ENCODE measurements at places on chromosomes 7 and 10.

- DNase-seq, result no peak
Measured at GRCh38 chr7:122790591-122790990, 87.9 kb upstream of the RNF148 start.

- DNase-seq, result peak; percentile 43
Measured at GRCh38 chr10:49369216-49370162, 26.4 kb downstream of the DRGX start.

DNA sequence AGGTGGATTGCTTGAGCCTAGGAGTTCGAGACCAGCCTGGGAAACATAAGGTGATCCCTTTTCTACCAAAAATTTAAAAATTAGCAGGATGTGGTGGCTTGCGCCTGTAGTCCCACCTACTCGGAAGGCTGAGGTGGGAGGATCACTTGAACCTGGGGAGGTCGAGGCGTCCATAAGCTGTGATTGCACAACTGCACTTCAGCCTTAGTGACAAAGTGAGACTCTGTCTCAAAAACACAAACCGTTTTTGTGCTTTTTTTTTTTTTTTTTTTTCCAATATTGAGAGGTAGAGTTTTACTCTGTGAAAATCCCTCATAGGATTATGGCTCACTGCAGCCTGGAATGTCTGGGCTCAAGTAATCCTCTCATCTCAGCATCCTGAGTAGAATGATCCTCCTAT, 14.1 kb downstream of the CCAR1 start:
- no peak for DNase-seq

DNA sequence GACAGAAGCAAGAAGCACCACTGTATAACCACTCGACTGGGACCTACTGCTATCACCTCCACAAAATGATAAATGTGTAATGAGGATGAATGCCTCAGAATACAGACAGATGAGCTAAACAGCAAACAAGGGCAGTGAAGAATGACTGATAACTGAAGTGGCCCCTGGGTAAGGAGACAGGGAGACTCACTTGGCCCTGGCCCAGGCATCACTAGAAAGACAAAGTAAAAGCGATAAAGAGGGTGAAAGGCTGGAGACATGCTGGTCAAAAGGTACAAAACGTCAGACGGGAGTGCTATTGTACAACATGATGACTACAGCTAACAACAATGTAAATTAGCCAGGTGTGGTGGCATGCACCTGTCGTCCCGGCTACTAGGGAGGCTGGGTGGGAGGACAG, 27.8 kb upstream of the APBB1IP start:
- no peak for DNase-seq

DNA sequence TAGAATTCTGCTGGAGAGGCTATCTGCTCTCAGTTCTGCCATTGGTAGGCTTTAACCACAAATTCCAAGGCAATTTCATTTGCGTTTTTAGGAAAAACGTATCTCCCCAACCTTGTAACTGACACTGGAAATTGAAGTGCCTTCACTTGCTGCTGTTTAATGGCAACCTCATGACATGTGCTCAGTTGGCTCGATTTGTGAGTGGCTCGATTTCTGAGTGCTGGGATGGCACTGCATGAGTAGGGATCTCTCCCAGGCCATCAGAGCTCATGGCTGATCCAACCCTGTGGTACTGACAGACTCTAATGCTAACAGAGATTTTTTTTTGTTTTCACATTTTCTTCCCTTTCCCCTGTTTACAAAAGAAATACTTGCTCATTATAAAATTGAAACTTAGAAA, 56.0 kb downstream of the SUFU start:
- DNase-seq, result no peak

GRCh38 chr7:111089822-111090426, 1.0 kb upstream of the LRRN3 start:
- DNase-seq, result peak; percentile 68

DNA sequence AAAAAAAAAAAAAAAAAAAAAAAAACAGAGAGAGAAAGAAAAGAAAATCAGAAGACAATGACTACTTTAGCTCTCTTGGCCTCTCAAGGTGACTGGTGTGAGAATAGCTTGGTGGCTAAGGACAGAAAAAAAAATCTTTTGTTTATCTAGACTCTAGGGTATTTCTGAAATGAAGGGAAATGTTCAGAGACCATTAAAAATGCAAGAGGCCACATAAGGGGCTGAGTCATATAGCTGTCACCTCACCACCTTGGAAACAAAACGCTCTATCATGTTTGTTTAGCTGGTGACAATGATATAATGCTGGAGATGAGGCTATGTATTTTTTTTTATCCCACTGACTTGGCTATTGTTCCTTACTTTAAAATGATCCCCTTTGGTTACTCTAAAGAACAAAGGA, 287.0 kb upstream of the CDC14C start:
- DNase-seq, result peak; percentile 21

DNA sequence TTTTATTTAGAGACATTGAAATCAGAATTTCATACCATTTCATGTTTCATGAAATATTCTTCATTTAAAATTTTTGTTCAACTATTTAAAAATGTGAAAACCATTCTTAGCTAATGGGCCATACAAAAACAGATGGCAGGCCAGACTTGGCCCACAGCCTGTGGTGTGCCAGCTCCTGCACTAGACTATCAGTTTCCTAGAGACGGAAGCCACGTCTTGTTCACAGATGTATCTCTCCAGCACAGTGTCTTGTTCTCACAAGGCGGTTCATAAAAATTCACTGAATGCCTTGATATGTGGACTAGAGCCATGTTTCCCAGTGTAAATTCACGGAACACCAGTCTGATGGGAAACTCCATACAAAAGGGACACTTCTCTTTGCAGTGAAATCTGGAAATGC, 216.0 kb downstream of the KCNMA1 start:
- DNase-seq, result no peak

DNA sequence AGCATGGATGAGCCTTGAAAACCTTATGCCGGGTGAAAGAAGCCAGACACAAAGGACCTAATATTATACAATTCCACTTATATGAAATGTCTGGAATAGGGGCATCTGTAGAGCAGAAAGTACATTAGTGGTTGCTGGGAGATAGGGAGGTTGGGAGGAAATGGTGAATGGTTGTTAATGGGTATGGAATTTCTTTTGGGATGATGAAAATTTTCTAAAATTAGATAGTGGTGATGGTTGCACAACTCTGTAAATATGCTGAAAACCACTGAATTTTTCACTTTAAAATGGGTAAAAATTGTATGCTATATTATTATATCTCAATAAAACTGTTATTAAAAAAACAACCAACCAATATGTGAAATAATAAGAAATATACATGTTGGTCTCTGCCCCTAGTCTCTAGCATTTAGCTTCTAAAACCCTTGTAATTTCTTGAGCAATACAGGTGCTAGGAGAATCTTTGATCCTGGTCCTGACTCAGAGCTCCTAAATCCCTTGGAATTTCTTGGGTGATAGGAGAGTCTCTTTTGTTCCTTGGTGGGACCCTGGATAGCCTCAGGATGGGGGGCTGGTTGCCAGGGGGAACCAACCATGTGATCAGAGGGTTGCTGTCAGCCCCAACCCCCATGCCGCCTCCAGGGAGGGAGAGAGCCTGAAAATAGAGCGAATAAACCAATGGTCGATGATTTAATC, 64.0 kb downstream of the TACR2 start:
- no peak for DNase-seq

GRCh38 chr7:30859940-30860496, 51.6 kb upstream of the AQP1 start:
- no peak for DNase-seq

- DNase-seq, result peak; percentile 53
Measured at GRCh38 chr7:23207021-23207420, 25.2 kb downstream of the NUP42 start.

- no peak for DNase-seq
Measured at GRCh38 chr7:34025600-34025999, 120.3 kb downstream of the BMPER start.

DNA sequence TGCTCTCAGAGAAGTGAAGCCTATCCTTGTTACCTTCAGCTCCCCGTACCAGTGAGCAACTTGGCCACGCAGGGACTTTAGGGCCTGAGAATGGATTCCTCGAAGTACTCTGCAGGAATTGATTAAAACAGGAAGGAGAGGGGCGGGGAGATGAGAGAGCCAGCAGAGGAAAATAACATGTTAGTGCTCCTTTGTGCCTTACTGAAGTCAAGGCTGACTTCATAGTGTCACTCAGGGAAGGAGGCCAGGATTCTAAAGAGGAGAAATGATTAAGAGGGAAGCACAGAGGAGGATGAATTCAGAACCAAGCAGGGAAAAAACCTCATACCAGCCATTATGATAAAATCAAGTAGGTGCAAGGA, 195.6 kb upstream of the RHOBTB1 start:
- no peak for DNase-seq

DNA sequence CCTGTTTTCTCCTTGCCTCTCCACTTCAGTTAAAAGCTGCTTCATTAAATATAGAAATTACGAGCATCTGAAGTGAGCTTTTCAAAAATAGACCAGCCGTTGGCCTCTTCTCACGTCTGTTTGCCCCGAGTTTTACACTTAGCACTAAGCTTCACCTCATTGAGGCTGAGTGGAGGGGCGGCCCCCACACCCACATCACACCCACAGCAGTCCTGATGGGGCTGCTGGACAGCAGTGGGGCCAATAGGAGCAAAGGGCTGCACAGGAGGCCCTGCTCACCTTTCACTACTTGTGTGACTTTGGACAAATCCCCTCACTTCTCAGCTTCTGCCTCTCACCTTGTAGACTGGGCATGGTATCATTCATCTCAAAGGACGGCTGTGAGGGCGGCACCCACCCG, 677.8 kb downstream of the SDK1 start:
- DNase-seq, result no peak

GRCh38 chr10:128579280-128579865, 453.1 kb upstream of the MKI67 start:
- DNase-seq, result no peak

DNA sequence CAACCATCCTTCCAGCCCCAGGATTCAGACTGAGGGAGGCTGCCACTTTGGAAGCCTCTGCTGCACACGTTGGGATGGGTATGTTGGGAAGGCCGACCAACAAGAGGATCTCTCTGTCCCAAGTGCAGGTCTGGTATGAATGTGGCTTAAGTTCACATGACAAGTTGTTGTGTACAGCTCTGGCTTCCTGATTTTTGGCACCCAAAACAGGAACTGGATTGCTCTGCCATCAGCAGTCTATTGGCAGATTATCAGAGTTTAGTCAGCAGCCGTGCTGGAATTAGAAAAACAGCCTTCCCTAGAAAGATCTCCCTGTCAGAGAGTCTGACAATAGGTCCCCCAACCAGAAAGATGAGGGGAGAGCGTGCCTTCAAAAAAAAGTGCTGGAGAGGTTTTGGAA, 66.9 kb downstream of the GOLGA7B start:
- DNase-seq, result peak; percentile 37

DNA sequence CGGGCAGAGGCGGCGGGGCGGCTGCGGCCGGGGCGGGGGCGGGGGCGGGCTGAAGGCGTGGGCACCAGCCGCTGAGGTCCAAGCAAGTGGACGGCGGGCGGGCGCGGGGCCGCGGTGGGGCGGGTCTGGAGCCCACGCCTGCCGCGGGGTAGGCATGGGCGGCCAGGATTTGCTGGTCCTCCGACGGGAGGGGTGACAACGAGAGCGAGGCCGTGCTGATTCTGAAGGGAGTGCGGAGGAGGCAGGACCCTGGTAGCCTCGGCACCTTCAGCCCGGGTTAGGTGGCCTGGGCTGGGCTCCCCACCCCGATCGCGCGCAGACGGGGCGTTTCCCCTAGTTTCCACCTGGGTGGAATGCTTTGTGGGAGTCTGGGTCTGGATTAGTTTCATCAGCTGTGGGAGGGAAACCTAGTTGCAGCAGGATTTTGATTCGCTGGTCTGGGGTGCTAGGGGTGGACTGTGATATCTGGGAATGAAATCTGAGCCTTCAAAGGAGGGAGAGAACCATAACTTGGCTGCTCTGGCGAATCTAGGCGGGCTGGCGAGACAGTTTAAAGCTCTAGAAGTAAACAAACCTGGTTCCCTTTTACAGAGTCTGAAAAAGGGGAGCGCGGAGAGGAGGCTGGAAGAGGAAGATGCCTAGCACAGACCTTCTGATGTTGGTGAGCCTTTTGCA, 609 bp downstream of the SGPL1 start:
- peak; percentile 56 for DNase-seq

DNA sequence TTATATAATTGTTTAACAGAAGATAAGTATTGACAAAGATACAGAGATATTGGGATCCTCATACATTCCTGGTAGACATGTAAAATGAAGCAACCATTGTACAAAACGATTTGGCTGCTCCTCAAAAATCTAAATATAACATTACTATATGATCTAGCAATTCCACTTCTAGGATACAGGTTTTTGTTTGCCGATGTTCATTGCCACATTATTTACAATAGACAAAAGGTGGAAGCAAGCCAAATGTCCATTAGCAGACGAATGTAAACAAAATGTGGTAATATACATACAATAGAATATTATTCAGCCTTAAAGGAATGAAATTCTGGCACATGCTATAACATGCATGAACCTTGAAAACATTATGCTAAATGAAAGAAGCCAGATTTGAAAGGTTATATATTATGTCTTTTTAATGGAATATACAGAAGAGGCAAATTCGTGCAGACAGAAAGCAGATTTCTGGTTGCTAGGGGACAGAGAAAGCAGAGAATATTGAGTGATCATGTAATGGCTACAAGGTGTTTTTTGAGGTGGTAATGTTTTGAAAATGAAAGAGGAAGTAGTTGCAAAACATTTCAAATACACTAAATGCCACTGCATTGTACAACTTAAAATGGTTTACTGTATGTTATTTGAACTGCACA, 44.9 kb downstream of the POLR1F start:
- DNase-seq, result no peak

DNA sequence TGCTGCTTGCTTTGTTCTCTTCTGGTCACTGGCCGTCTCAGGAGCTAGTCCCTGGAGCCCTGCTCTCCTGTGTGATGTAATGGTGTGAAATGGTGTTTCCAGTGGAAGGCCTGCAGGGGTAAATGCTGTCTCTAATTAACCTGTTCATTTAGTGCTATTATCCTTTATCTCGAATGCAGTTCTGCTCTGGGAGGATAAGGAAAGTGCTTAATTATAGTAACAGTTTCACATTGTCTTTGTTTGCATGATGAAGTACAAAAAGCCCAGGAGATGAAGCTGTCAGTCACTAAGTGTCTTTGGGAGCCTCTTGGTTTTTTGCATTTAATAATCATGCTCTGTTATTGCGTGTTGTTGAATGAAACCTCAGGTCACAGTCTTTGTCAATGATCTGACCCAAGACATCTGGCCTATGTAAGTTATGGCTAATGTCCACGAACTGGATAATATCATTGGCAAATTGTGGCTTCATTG, 755.3 kb upstream of the GALNT17 start:
- DNase-seq, result no peak

DNA sequence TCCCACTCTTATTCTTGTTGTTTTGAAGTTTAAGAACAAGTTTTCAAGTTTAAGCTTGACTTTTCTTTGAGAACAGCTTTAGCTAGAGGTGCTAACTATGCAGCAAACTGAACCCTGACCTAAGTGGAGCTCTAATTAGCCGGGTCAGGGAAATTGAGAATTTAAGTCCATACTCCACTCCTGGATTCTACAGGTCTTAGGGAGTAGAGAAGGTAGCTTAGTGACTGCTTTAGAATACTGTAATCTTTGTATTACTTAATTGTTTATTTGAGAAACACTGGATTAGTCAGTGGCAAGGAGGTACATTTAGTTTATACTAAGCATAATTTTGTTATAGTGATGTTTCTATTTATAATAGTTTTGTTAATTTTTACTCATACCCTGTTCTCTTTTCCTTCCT, 74.6 kb upstream of the STRIP2 start:
- no peak for DNase-seq
